ENCODE measurements at places on chromosomes 7 and 10.
A peak's percentile ranks its signal among the peaks of the same experiment; 100 is the strongest.

GRCh38 chr7:41238851-41239331 lies 464.0 kb downstream of the INHBA start:
- DNase-seq = no peak

- DNase-seq = no peak
Observed at GRCh38 chr7:117113871-117114270, 160.6 kb downstream of the ST7 start.

GRCh38 chr10:35127289-35127891 lies 744 bp downstream of the CREM start:
- no peak for DNase-seq

- no peak for DNase-seq
Observed at GRCh38 chr10:48879451-48879850, 60.2 kb downstream of the LRRC18 start.

DNA sequence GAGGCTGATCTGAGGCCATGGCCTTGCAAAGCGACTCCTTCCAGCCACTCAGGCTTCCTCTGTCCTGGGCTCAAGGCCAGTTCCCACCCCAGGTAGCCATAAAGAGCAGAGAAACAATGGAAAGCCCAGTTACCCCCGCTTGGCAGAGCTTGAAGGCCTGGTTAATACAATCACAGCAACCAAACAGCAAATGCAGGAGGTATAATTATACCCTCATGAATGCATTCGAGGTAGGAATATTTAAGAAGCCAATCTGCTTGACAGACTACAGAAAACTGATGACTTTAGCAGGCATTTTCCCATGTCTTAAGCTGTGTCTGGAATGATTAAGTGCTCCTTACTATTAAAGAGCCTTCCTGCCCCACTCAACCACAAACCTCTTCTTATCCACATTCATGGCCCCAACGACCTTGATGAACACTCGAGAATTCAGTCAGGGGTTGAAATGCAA lies 114.1 kb upstream of the MACROH2A2 start:
- DNase-seq = no peak

DNA sequence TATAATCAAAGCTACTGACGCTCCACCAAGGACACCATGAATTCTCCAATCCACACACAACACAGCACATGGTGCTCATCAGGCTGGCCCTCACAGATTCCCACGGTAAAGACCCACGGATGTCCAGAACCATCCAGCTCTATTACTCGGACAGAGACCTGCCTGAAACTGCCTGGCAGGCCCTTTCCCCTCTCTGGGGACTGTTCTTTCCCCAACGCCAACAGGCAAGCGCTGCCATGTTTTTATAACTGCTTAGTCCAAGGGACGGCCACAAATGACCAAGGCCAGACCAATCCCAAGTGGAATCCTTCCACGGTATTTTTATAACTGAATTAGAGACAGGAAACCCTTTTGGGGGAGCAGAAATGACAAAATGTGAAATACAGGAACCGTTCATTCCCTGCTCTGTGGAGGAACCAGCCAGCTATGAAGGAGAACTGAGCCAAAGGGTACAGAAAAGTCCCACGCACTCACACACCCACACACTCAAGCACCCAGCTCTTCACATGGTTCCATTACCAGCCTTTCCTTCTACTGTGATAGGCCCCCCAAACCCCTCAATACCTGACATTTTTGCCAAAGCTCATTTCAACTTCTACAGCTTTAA lies 4.1 kb downstream of the PIP4K2A start:
- DNase-seq = peak; percentile 64

DNA sequence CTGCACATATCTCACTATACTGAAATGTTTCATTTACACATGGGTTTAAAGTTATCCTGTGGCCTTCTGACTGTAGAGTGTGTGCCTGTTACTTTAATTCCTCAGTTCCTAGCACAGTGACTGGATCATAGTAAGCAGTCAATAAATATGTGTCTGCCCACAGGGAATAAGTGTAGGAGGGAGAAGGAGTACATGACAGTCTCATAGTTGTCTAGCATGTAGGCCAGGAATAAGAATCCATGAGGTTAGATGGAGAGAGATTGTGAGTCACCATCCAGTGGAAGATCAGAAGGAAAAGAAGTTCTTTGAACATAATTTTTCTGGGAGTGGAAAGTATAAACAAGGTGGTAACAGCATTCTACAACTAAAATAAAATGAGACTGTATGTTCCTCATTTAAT lies 36.6 kb upstream of the SEMA3A start:
- no peak for DNase-seq

DNA sequence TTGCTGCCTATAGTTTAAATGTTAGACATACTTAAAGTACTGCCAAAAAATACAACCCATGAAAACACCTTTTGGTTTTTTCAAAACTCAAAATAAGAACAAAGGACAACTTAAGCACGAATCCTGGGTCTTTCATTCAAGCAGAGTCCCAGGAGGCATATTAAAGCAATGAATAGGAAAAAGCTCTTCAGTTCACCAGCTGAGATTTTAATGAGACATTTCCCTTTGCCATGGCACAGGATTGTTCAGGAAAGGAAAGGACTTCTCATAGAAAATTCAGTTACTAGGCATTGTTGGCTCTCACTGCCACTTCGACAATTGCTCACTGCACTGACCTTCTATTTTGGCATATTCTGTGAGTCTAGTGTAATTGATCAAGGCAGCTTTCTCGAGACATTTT lies 133.5 kb upstream of the FEZF1 start:
- no peak for DNase-seq
